EL (cell line): ENCODE measurements at places on chromosomes 5 and 9.
A peak's percentile ranks its signal among the peaks of the same experiment; 100 is the strongest.

DNA sequence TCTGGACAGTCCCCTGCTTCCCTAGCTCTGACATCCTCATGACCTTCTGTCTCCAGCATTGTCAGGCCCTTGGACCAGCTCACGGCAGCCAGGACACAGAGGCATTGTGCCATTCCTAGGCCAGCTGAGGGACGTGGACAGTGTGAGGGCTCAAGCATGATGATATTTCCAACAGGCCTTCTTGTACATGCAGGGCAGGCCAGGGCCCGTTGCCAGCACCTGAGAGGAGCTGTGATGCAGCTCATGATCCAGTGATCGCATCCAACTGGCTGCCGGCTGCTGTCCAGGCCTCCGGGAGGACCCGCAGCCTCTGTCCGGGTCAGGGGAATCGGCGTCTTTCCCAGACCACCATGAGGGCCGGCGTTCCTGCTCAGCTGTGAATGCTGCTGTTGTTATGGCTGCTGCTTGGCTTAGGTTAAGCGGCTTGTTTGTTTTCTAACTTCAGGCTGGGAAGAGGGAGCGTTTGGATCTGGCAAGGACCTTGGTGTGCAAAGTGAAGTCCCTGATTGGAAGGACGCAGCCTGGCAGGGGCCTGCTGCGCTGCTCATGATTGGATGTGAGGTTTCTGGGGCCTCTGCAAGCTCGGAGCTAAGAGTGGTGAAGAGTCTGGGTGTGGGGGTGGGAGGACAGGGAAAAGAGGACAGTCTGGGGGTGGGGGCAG, 53.8 kb downstream of the PDZD2 start:
- DNase-seq = no peak

DNA sequence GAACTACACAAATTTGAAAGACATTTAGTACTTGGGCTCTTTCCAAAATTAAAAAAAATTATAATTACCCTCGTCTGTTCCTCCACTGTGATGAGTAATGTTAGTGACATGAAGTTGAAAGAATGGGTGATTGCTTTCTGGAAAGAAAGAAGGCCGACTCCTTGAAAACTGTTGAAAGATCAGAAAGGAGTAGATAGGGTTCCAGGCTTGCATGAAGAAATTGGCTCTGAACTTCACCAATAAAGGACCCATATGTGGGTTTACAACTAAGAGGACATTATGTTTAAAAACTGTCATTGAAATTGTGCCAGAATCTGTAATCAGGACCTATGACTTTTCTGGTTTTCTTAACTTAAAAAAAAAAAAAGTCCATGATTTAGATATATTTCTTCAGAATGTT, 20.7 kb upstream of the MOCS2 start:
- DNase-seq = peak; percentile 53

DNA sequence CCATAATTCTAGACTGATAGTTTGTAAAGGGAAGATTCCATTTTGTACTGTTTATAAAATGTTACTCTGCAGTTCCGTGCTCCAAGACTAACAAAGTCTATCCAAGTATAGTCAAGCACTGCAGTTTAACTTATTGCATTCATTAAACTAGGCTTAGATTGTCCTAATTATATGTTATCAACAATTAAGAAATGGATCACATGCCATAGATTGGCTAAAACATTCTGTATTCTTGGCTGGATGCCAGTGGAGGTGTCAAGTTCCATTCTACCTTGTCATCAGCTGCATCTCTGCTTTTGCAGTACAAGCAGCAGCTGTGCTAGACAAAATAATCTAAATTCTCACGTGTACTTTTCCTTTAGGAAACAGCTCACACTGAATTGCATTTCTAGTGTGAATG, 69.4 kb upstream of the MEF2C start:
- DNase-seq = peak; percentile 1

GRCh38 chr9:86706391-86706790, 240.9 kb downstream of the GAS1 start:
- DNase-seq = no peak

DNA sequence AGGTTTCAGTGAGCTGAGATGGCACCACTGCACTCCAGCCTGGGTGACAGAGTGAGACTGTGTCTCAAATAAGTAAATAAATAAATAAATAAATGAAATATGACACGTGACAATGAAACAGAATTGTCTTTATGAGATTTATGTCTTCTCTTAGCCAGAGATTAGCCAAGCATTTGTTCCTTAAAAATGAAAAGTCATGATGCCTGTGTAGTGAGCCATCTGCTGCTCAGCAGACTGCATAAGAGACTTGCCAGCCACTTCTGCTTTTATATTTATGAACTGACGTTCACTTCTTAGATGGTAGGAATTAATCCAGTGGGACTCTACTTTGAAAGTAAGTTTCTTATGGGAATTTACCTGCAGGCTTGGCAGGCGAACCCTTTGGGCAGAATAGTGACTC, 227.4 kb downstream of the NR3C1 start:
- DNase-seq = no peak

DNA sequence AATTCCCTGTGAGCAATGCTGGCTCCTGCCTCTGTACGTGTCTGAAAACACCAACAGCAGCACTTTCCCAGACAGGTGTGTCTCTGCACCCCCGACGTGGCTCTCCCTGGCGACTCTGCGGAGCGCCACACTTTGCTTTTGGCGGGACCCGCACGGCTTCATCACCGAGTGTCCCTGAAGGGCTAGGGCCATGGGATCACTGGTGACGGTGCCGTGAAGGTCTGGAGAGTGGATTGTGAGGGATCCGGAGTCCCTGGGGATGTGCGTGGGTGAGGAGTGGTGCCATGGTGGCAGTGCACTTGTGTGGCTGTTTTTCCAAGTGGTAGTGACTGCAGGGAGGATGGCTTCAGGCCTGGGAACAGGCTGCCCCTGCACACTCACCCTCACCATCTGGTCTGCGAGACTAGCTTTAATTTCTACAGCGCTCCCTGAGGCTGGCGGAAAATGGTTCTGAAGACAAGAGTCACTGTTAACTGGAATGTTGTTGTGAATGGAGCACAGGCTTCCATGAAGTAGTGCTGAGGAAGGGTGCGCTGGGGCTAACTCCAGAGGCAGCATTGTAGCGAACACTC, 3.2 kb downstream of the NKD2 start:
- DNase-seq = no peak

DNA sequence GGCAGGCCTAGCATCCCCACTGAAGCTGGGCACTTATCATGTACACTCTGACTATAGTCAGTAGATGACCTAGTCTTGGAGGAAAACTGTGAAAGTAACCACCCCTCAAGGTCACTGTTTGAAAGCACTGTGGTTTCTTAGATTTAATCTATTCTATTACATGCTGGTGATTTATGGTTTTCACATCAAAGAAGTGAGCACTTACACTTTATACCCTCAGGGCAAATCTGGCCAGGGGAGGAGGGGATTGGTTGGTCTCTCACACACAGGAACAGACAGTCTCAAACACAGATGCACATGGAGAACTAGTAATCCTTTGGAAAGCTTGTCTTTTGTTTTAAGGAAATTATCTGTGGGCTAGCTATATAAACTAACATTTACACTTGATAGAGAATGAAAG, 17.9 kb upstream of the SPIN1 start:
- DNase-seq = peak; percentile 44

DNA sequence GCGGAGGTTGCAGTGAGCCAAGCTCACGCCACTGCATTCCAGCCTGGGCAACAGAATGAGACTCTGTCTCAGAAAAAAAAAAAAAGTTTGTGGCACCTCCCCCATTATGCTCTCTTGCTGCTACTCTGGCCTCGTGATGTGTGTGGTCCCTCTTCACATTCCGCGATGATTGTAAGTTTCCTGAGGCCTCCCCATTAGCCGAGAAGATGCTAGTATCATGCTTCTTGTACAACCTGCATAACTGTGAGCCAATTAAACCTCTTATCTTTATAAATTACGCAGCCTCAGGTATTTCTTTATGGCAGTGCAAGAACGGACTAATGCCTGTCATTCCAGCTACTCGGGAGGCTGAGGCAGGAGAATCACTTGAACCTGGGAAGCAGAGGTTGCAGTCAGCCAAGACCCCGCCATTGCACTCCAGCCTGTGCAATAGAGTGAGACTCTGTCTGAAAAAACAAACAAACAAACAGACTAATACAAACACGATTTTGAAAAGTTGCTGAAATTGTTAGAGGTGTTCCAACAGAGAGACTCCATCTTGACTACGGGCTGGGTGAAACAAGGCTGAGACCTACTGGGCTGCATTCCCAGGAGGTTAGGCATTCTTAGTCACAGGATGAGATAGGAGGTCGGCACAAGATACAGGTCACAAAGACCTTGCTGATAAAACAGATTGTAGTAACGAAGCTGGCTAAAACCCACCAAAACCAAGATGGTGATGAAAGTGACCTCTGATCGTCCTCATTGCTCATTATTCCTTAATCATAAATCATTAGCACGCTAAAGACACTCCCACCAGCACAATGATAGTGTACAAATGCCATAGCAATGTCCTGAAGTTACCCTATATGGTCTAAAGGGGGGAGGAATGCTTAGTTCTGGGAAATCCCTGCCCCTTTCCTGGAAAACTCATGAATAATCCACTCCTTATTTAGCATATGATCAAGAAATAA, 8.3 kb upstream of the AFF4 start:
- peak; percentile 34 for DNase-seq
